ENCODE measurements at places on chromosomes 6 and 20. TPM values are rescaled to one million over a fixed set of nuclear protein-coding genes. Genes with fewer than 3 reads are reported as not detected.

- no peaks in the 10 kb centered on the region for H3K4me1 ChIP-seq
- DNase-seq = no peak
- no peak overlapping the region for H3K27ac ChIP-seq
- no peak overlapping the region for H3K4me3 ChIP-seq
Observed at GRCh38 chr20:20203784-20204183, 151.5 kb downstream of the CFAP61 start.

DNA sequence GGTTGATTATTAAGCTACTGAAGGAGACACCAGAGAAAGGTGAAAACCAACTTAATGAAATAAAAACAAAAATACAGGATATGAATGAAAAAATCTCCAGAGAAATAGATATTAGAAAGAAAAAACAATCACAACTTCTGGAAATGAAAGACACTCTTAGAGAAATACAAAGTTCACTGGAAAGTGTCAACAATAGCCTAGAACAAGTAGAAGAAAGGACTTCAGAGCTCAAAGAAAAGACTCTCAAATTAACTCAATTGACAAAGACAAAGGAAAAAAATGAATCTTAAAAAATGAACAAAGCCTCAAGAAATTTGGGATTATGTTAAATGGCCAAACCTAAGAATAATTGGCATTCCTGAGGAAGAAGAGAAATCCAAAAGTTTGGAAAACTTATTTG is 10.3 kb upstream of the MCM9 start:
- H3K36me3 ChIP-seq = no peaks in the 10 kb centered on the region
- DNase-seq = no peak
- H3K4me3 ChIP-seq = no peak overlapping the region
- no peaks in the 10 kb centered on the region for H3K27me3 ChIP-seq
- H3K4me1 ChIP-seq = no peaks in the 10 kb centered on the region

GRCh38 chr20:41171736-41172295 is 34.5 kb downstream of the PLCG1 start:
- H3K36me3 ChIP-seq = peaks cover 79% of the 10 kb centered on the region
- no peak for DNase-seq
- no peaks in the 10 kb centered on the region for H3K4me1 ChIP-seq
- no peaks in the 10 kb centered on the region for H3K27me3 ChIP-seq
- no peak overlapping the region for H3K4me3 ChIP-seq

- H3K4me1 ChIP-seq = peaks cover 4% of the 10 kb centered on the region
- H3K27me3 ChIP-seq = no peaks in the 10 kb centered on the region
- H3K36me3 ChIP-seq = no peaks in the 10 kb centered on the region
Observed at GRCh38 chr6:40722553-40723258, 135.5 kb upstream of the LRFN2 start.

DNA sequence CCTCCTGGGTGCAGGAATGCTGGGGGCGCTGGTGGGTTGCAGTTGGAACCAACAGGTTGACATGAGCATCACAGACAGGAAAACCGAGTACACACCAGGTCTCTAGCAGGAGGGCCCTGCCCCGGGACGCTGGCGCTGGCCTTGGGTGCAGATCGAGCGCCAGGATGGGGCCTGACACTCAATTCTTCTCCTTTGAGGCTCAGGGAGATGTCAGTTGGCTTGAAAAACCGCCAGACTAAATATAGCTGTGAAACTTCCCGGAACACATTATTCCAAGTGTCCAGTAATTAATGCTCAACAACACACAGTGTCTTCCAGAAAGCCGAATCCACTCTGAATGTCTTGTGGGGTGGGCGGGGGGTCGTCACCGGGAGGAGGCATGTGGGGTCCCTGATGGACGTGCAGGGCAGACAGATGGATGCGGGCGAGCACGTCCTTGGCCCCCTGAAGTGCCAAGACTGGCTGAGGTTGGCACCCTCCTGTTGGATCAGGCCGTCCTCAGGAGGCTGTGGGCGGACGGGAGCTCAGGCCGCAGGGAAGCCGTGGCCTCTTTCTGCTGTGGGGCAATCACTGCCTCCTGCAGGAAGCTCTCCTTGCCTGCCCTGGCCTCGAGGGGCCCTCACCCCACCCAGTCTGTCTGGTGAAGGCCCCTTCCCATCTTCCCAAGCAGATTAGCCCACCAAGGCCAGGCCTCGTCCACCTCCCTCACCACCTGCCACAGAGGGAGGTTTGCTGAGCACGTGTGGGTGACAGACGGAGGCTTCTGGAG is 19.4 kb upstream of the GATA5 start:
- no peak for DNase-seq
- no peaks in the 10 kb centered on the region for H3K4me1 ChIP-seq
- no peaks in the 10 kb centered on the region for H3K36me3 ChIP-seq
- no peaks in the 10 kb centered on the region for H3K27me3 ChIP-seq

GRCh38 chr20:45329497-45330319 is 18.5 kb downstream of the SDC4 start:
- no peaks in the 10 kb centered on the region for H3K27me3 ChIP-seq
- H3K27ac ChIP-seq = no peak overlapping the region

- H3K4me3 ChIP-seq = no peak overlapping the region
- H3K27me3 ChIP-seq = no peaks in the 10 kb centered on the region
- H3K27ac ChIP-seq = no peak overlapping the region
- H3K36me3 ChIP-seq = no peaks in the 10 kb centered on the region
- DNase-seq = no peak
Observed at GRCh38 chr6:24836109-24836508, 37.4 kb upstream of the ARMH2 start.

DNA sequence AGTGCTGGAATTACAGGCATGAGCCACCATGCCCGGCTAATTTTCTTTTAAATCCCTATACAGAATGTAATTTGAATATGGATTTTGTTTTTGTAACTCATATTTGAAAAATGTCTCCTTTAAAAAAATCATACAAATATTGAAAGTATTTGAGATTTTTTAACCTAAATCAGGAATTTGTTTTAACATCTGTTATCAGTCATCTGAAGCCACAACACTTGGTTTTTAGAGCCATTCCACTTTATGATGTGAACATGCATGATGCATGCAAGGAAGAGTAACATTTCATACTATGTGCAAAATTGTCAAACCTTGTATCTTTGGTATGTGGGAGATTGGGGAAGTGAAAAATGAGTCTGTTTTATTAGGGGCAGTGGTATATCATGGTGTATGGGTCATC is 124.5 kb upstream of the AHI1 start:
- peaks cover 17% of the 10 kb centered on the region for H3K27me3 ChIP-seq
- H3K4me1 ChIP-seq = no peaks in the 10 kb centered on the region
- H3K4me3 ChIP-seq = no peak overlapping the region
- no peak for DNase-seq
- H3K36me3 ChIP-seq = no peaks in the 10 kb centered on the region
- no peak overlapping the region for H3K27ac ChIP-seq

DNA sequence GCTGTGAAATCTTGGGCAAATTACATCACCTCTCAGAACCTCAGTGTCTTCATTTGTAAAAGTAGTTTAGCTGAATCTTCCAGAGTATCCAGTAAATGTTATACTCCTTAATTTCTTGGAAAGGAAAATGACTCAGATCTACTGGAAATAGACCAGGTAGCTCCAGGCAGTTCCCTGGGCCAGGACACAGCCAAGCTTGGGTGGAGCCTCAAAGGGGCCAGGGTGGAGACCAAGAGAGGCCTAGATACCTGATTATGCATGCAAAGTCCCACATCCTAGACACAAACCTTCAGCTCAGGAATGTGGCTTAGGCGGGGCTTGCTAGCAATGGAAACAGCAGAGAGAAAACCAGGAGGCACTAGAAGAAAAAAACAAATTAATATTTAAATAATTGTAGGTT is 272.8 kb downstream of the MAFB start:
- no peaks in the 10 kb centered on the region for H3K36me3 ChIP-seq
- H3K27me3 ChIP-seq = no peaks in the 10 kb centered on the region
- H3K27ac ChIP-seq = no peak overlapping the region
- no peaks in the 10 kb centered on the region for H3K4me1 ChIP-seq
- no peak for DNase-seq

- peaks cover 13% of the 10 kb centered on the region for H3K27me3 ChIP-seq
- no peak overlapping the region for H3K27ac ChIP-seq
- no peak overlapping the region for H3K4me3 ChIP-seq
- no peaks in the 10 kb centered on the region for H3K4me1 ChIP-seq
- H3K36me3 ChIP-seq = no peaks in the 10 kb centered on the region
Observed at GRCh38 chr6:46324706-46325105, 153.9 kb upstream of the ENPP5 start.

- H3K4me3 ChIP-seq = no peak overlapping the region
- H3K36me3 ChIP-seq = no peaks in the 10 kb centered on the region
- peaks cover 12% of the 10 kb centered on the region for H3K27me3 ChIP-seq
- peaks cover 9% of the 10 kb centered on the region for H3K4me1 ChIP-seq
- no peak for DNase-seq
Observed at GRCh38 chr20:48275286-48276020, 490.2 kb upstream of the SULF2 start.

- no peaks in the 10 kb centered on the region for H3K27me3 ChIP-seq
- DNase-seq = no peak
- no peaks in the 10 kb centered on the region for H3K36me3 ChIP-seq
- no peak overlapping the region for H3K4me3 ChIP-seq
- no peaks in the 10 kb centered on the region for H3K4me1 ChIP-seq
Observed at GRCh38 chr20:16115911-16116552, 457.2 kb downstream of the KIF16B start.

GRCh38 chr6:108027594-108027993 is 46.9 kb downstream of the OSTM1 start:
- H3K27ac ChIP-seq = no peak overlapping the region
- no peaks in the 10 kb centered on the region for H3K36me3 ChIP-seq
- no peak overlapping the region for H3K4me3 ChIP-seq
- H3K4me1 ChIP-seq = peaks cover 5% of the 10 kb centered on the region
- peaks cover 67% of the 10 kb centered on the region for H3K27me3 ChIP-seq
- no peak for DNase-seq

- no peak overlapping the region for H3K27ac ChIP-seq
- no peak overlapping the region for H3K4me3 ChIP-seq
- H3K4me1 ChIP-seq = peaks cover 4% of the 10 kb centered on the region
- no peaks in the 10 kb centered on the region for H3K36me3 ChIP-seq
Observed at GRCh38 chr20:35055445-35056276, 36.9 kb downstream of the TRPC4AP start.

- no peak overlapping the region for H3K4me3 ChIP-seq
- H3K27me3 ChIP-seq = no peaks in the 10 kb centered on the region
- no peak overlapping the region for H3K27ac ChIP-seq
- no peak for DNase-seq
Observed at GRCh38 chr6:106648651-106649308, 19.4 kb downstream of the QRSL1 start.

DNA sequence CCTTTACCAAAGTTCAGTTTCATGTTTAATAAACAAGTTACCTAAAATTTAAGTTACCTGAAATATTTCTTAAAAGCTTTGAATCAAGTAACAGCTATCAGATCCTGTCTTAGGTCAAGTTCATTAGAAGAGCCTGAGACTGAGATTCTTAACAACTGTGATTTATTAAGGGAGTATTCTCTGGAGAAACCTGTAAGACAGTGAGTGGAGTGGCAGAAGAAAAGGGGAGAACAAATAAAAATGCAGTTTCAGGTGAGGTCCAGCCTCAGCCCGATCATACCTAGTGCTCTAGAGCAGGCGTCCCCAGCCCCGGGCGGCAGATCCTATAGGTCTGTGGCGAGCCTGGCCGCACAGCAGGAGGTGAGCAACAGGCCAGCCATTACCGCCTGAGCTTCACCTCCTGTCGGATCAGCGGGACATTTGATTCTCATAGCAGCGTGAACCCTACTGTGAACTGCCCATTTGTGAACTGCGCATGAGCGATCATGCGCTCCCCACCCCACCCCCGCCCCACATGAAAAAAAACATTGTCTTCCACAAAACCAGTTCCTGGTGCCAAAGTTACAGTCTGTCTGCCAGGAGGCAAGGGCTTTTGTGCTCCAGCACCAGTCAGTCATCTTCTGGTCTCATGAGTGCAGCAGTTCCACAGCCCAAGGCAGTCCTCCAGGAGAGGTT is 59.2 kb upstream of the ADGRB3 start:
- no peak overlapping the region for H3K27ac ChIP-seq
- no peaks in the 10 kb centered on the region for H3K27me3 ChIP-seq
- DNase-seq = peak; percentile 35
- no peaks in the 10 kb centered on the region for H3K36me3 ChIP-seq
- H3K4me1 ChIP-seq = no peaks in the 10 kb centered on the region
- no peak overlapping the region for H3K4me3 ChIP-seq

DNA sequence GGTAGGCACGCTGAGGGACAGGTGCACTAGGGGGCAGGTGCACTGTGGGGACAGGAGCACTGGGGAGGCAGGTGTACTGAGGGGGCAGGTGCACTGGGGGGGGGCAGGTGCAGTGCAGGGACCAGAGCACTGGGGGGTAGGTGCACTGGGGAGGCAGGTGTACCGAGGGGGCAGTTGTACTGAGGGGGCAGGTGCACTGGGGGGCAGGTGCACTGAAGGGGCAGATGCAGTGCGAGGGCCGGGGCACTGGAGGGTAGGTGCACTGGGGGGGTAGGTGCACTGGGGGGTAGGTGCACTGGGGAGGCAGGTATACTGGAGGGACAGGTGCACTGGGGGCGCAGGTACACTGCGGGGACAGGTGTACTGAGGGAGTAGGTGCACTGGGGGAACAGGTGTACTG is 39.5 kb downstream of the DAAM2 start:
- no peak for DNase-seq
- H3K4me1 ChIP-seq = no peaks in the 10 kb centered on the region
- no peaks in the 10 kb centered on the region for H3K36me3 ChIP-seq
- no peak overlapping the region for H3K27ac ChIP-seq
- H3K27me3 ChIP-seq = no peaks in the 10 kb centered on the region

DNA sequence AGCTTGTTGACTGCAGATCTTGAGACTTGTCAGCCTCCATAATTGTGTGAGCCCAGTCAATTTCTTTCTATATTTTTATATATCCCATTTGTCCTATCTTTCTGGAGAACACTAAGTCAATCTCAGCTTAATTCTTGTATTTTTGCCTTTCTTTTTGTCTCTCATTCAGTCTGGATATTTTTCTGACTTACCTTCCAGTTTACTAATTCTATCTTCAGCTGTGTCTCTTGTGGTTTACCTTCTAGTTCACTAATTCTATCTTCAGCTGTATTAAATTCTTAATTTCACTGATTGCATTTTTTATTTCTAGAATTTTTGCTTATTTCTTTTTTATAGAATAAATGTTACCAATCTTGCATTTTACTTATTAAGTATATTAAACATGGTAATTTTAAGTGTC is 17.8 kb upstream of the RFX6 start:
- no peaks in the 10 kb centered on the region for H3K4me1 ChIP-seq
- H3K27ac ChIP-seq = no peak overlapping the region
- no peaks in the 10 kb centered on the region for H3K27me3 ChIP-seq
- H3K36me3 ChIP-seq = no peaks in the 10 kb centered on the region
- no peak overlapping the region for H3K4me3 ChIP-seq

- no peak for DNase-seq
- H3K36me3 ChIP-seq = no peaks in the 10 kb centered on the region
- no peak overlapping the region for H3K27ac ChIP-seq
Observed at GRCh38 chr6:105839266-105839665, 246.9 kb upstream of the PRDM1 start.

Gene BMP6
- 1.9 TPM for total RNA-seq

Gene HFE
- total RNA-seq = 11.5 TPM

Gene ZSCAN23
- 5.4 TPM for total RNA-seq

Gene SYNGAP1
- 77.6 TPM for total RNA-seq

Gene ZNF334
- 4.4 TPM for total RNA-seq

Gene FAM83C
- not detected for total RNA-seq

Gene MRAP2
- 0.34 TPM for total RNA-seq

Gene VSTM2L
- total RNA-seq = 23.3 TPM

Gene ANKRD66
- total RNA-seq = not detected

Gene TCP11
- not detected for total RNA-seq
